ENCODE measurements at places on chromosomes 2 and 18.
A peak's percentile ranks its signal among the peaks of the same experiment; 100 is the strongest.

- peak; percentile 13 for DNase-seq
Measured at GRCh38 chr2:151808258-151809072, 19.8 kb downstream of the ARL5A start.

- no peak for DNase-seq
Measured at GRCh38 chr2:109087055-109087663, 41.8 kb upstream of the SH3RF3 start.

DNA sequence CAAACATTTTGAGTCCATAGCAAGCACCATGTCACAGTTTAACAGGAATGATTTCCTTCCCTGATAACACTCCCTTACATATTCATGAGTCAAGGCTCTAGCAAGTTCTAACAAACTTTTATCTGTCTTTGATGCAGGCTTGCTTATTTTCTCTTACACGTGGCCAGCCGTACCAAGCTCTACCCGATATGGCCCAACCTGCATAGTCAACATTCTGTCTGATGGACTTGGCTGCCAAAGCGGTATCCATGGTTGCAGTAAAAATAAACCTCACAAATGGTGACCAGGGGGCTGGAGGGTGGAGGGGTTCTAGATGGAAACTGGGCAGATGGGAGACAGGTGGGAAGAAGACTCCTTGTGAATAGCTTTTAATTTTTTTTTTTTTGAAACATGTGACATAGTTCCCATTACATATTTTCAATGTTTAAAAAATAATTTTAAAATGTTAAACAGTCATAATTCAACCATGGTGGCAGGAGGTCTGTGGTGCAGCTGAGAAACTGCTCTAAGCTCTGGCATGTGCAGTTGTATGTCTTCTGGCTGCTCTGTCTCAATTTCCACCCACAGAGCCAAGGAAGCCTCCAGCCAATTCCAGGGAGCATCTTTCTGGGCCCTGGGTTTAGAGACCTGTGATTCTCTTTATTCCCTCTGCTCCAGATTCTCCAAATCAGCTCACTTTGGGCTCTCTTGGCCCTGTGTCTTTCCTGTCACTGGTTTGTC, 20.7 kb upstream of the CXCR1 start:
- no peak for DNase-seq

DNA sequence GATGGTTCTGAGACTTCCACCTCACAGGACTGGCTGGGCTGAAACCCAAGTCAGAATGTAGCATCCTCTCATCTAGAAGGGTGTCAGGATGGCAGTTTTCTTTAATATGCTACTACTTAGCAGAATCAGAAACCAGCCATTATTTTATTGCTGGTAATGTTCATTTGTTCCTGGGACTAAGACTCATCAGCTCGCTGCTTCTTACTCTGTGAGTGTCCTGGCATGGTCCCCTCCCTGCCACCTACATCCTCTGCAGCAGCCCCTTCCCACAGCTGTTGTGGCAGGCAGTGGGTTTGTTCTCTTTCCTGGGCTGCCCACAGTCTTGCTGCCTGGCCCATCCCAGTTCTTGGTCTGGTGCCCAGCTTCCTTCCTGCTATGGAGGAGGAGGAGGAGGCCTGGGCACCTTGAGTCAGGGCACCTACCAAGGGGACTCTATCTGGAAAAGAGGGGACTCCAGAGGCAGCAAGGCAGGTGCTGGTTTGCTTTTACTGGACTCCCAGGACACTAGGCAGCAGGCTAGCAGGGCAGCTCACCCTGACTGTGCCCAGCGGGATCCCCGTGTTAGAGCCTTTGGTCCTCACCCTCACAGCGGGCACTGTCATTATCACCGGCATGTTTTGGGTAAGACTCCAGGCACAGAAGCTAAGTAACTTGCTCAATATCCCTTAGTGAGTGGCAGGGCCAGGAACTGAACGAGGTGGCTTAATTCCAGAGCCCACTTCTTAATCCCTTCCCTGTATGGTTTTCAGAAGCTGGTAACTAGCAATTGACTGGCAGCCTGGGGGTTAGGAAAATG, 62.1 kb downstream of the LRRFIP1 start:
- no peak for DNase-seq

- no peak for DNase-seq
Measured at GRCh38 chr2:30694286-30695055, 112.8 kb downstream of the CAPN13 start.

- DNase-seq = no peak
Measured at GRCh38 chr2:71474116-71474743, 20.9 kb downstream of the DYSF start.

DNA sequence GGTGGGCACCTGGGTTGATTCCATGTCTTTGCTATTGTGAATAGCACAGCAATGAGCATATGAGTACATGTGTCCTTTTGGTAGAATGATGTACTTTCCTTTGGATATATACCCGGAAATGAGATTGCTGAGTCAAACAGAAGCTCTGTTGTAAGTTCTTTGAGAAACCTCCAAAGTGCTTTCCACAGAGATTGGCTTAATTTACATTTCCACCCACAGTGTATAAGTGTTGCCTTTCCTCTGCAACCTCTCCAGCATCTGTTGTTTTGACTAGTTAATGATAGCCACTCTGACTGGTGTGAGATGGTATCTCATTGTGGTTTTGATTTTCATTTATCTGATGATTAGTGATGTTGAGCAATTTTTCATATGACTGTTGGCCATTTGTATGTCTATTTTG, 194.8 kb downstream of the ZNF804A start:
- no peak for DNase-seq

GRCh38 chr2:55239656-55240222, 7.3 kb downstream of the RPS27A start:
- DNase-seq = no peak

- DNase-seq = no peak
Measured at GRCh38 chr18:14930076-14930475, 182.1 kb downstream of the ANKRD30B start.

GRCh38 chr2:27126252-27126710, 2.7 kb downstream of the ABHD1 start:
- no peak for DNase-seq

DNA sequence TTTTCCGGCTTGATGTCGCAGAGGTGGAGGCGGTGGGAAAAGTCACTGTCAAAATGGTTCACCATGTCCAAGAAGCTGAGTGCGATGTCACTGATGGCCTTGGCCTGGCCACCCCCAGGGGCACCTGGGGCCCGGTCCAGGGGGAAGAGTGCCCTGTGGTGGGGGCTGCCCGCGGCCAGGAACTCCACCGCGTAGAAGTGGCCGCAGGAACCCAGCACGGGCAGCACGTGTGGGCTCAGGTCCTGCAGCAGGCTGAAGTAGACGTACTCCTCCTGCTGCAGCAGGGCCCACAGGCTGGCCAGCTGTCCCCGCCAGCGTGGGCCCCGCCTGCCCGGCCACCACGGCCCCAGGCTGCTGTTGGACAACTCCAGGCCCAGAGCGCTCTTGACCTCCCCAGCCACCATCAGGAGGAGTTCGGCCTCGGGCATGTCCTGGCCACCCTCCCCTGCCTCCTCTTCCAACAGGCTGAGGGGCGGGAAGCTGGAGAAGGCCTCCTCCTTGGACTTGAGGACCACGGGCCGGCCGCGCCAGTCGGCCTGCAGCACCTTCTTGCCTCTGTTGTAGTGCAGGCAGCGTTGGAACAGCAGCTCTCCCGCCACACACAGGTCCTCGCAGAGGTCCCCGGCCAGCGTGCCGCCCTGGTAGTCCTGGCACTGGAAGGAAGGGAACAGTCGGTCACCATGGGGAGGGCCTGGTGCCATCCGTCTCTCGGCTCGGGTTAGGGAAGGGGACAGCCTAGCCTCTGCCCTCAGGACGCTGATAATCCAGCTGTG, 10.3 kb downstream of the DIPK1C start:
- no peak for DNase-seq
